ENCODE measurements at places on chromosomes 12 and 14. TPM values are rescaled to one million over a fixed set of nuclear protein-coding genes. Genes with fewer than 3 reads are reported as not detected.

DNA sequence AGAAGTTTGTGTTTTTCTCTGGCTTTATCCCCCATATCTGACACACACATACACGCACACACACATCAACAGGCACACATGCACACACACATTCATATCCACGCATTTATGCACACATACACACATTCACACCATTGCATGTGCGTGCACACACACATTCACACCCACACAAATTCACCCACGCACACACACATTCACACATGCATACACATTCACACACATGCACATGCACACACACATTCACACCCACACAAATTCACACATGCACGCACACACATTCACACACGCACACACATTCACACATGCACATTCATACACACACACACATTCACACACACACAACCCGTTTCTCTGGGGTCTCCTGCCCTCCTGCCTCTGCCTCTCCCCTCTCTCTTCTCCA is 264.2 kb downstream of the BCL11B start:
- DNase-seq, result no peak

DNA sequence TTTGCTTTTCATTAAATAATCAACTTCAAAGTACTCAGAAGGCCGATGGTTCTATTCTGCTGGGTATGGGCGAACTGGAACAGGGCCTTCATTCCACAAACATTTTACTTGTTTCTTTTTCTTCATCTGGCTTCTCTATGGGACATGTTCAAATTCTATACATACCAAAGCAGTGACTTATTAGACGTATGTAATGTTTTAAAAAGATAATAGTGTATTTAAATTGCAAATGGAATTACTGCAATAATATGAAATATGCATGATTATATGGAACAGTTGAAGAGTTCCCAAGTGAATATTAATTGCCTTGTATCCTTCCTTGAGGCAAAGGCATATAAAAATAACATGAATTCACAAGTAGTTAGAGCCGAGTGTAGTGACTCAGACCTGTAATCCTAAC is 75.5 kb downstream of the FAR2 start:
- no peak for DNase-seq

- no peak for DNase-seq
Observed at GRCh38 chr12:67539329-67539728, 109.2 kb upstream of the DYRK2 start.

DNA sequence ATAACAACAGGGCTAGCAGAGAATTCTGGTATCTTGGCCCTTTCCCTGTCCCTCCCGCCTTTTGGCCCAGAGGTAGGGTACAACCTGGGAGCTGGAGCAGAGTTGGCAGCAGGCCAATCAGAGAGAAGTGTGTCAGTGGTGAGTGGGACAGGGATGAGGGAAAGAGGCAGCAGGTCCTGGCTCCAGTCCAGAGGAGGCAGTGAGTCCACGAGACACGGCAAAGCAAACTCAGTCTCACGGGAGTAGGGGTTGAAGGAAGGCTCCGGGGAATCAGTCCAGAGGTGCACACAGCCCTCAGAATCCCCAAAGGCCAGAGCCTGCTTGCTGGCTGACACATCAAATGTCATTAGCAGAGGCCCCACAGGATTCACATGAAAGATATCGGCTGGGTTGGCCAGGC is 7.3 kb downstream of the PAN2 start:
- DNase-seq, result no peak

- DNase-seq, result no peak
Observed at GRCh38 chr12:115172521-115172920, 488.5 kb upstream of the TBX3 start.

DNA sequence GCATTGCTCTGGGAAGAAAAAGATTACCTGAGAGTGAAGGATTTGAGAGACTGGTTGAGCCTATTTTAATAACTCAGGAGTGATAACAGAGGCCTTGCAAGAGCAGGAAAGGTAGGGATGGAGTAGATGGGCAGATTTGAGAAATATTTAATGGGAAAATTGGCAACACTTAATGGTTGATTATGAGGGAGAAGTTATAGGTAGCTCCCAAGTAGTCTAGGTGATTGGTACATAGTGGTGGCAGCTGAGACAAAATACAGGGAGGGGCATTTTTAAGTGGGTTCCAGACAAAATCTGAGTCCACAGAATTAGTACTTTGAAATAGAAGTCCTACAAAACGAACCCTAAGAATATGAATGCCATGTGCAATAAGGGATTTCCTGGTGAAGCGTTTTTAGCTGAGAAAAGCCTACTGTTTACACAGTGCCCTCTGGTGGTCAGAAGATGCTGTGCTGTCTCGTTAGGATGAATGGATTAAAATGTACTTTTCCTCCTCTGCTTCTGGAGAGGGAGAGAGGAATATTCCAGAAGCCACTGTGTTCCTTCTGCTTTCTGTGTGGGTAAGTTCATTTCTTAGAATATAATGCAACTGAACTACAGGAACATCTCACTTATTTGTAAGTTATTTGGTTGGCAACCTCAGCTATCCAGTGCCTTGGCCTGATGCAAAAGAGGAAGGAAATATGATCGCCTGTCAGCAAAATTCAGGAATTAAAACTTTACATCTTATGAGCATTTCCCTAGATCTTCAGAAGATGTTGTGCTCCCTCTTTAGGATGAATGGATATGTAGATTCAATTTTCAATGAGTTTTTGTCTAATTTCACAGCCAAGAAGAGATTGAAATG is 6.5 kb downstream of the ZBTB1 start:
- peak; percentile 76 for DNase-seq

DNA sequence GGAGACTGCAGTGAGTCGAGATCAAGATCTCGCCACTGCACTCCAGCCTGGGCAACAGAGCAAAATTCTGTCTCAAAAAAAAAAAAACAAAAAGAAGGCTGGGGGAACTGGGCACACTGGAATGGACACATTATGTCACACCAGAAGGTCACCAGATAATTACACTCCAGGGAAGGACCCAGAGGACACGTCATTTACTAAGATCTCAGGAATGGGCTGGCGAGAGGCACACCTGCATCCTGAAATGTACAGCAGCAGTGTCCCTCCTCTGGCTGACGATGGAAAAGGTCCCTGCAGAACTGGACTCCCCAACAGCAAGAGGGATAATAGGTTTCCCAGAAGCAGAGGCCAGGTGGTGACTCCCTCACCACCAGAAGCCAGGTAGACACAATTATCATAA is 243.5 kb downstream of the BCL11B start:
- no peak for DNase-seq

- peak; percentile 64 for DNase-seq
Observed at GRCh38 chr12:22459838-22460490, 84.4 kb downstream of the C2CD5 start.

- DNase-seq, result no peak
Observed at GRCh38 chr12:32727237-32727636, 28.5 kb downstream of the YARS2 start.

DNA sequence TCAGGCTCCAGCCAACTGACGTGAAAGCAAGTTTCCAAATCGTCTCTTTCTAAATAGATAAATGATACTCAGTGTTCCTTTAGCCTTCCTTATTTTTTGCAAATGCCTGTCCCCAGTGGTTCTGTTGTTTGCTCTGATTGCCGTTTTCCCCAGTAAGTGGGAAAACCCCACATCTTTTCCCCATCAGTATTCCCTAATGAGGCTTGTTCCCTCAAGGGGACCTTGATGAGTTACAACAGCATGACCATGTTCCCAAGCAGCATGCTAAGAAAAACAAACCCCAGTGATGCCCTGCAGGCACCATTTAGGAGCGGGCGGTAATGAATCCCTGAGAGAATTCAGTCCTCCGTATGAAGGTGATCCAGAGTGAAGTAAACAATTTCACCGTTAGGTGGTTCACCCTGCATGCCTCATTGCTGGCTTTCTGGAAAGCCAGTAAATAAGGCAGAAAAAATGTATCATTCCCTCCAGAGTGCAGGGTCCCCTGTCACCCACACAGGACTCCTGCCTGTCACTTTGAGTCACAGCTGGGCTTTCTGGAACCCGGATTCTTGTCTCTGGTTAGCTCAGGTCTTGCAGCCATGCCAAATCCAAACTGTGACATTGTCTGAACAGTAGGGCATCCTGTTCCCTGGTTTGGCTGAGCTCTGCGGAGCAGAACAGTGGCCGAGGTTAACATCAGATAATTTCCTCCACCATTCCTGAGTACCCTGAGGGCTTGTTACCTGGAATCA is 222.6 kb downstream of the RGS6 start:
- DNase-seq, result no peak

DNA sequence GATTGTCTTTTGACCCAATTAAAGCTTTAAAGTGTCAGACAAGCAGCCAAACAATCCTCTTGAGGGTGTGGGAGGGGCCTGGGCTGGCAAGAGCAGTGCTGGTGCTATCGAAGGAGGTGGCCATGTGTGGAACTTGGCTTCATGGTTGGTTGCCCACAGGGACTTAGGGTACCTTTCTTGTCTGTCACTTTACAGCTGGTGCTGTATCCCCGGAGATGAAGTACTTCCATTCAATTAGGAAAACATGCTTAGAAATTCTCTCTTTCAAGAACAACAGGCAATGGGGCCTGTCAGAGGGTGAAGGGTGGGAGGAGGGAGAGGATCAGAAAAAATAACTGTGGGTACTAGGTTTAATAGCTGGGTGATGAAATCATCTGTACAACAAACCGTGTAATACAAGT is 86.5 kb downstream of the DAAM1 start:
- no peak for DNase-seq

- DNase-seq, result no peak
Observed at GRCh38 chr12:93198086-93198485, 179.6 kb upstream of the NUDT4 start.

GRCh38 chr12:21934173-21934572 is 7.1 kb downstream of the ABCC9 start:
- no peak for DNase-seq

GRCh38 chr14:57479197-57479596 is 14.5 kb downstream of the CCDC198 start:
- DNase-seq, result no peak

DNA sequence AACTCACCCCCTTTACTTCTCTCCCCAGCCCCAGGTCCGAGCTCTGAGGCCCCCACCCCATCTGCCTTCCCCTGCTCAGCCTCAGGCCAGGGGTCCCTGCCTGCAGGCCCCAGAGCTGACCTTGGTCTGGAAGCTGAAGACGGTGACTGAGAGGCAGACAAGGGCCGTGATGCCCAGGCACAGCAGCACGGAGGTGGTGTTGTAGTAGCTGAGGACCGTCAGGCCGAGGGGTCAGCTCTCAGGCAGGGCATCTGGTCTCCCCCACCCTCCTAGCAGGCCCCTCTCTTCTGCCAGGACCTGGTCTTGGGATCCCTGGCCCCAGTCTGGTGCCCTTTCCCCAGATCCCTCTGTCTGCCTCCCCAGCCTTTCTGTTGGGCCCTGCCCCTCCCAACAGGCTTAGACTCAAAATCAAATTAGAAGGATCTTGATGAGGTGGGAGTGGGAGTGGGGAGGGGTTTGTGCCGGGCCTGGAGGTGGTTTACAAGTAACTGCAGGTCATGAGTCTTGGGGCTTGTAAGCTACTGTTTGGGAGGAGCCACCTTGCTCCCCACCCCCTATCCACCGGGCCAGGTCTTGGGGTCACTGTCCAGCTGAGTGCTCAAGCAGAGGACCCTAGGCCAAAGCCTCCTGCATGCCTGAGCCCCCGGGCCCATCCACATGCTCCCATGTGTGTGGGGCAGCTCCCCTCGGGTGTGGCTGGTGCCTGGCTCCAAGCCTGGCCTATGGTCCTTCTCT is 14.2 kb downstream of the FAIM2 start:
- no peak for DNase-seq

- no peak for DNase-seq
Observed at GRCh38 chr12:19203539-19204506, 74.3 kb downstream of the PLEKHA5 start.

GRCh38 chr12:86723326-86723725 is 467.1 kb upstream of the MGAT4C start:
- DNase-seq, result no peak

GRCh38 chr12:4910502-4911315 is 1.0 kb downstream of the KCNA1 start:
- peak; percentile 26 for DNase-seq

- no peak for DNase-seq
Observed at GRCh38 chr12:46446645-46447044, 74.1 kb upstream of the SLC38A2 start.

DNA sequence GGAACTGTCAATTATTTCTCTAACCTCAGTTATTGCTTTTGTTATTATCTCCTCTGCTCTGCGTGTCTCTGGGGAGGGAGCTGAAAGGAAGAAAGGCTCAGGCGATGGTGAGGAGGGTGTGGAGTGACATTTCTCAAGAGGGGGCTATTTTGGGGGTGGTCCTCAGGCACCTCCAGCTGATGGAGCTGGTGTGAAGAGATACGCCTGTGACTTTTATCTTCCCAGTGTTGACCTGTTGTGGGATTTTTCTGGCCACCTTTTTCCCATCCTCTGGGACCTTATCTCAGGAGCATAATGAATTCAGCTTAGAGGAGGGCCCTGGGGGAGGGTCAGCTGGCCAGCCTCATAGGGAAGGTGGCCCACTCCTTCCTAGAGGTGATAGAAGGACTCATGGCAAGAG is 26.4 kb downstream of the KCNA5 start:
- DNase-seq, result no peak

GRCh38 chr12:11731042-11731357 is 81.5 kb downstream of the ETV6 start:
- DNase-seq, result no peak

- DNase-seq, result peak; percentile 23
Observed at GRCh38 chr12:49133014-49133413, 1.8 kb upstream of the TUBA1B start.

DNA sequence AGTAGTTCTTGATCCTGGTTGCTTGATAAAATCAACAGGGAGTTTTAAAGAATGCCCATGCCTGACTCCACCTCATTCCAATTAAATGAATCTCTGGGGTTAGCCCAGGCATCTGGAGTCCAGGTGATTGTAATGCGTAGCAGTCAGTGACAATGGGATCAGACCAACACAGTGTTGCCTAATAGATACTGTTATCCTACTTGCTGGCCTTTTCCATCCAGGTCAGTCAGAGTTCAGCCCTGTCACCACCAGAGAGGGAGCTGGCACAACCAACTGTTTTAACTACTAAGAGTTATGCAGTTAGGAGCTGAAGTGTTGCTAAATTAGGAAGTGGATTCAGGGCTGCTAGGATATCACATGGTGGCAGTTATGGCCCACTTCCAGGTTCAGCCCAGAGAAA is 107.1 kb downstream of the GPR135 start:
- DNase-seq, result no peak

- no peak for DNase-seq
Observed at GRCh38 chr12:93148412-93148811, 219.3 kb upstream of the EEA1 start.

FGD6 gene
- total RNA-seq, result 7.0 TPM

DPY19L2 gene
- total RNA-seq, result 7.0 TPM

HSP90B1 gene
- total RNA-seq, result 395 TPM

SRSF9 gene
- total RNA-seq, result 218 TPM

ALDH1L2 gene
- total RNA-seq, result 0.87 TPM

Data from stomach (tissue), 19 donors.